ENCODE measurements at places on chromosomes 3 and 15.

- DNase-seq: no peak
Measured at GRCh38 chr15:57924598-57924997, 140.9 kb downstream of the ALDH1A2 start.

- no peak for DNase-seq
Measured at GRCh38 chr15:50355980-50356379, 982 bp upstream of the GABPB1 start.

- DNase-seq: no peak
Measured at GRCh38 chr3:33975463-33975862, 177.0 kb downstream of the PDCD6IP start.

DNA sequence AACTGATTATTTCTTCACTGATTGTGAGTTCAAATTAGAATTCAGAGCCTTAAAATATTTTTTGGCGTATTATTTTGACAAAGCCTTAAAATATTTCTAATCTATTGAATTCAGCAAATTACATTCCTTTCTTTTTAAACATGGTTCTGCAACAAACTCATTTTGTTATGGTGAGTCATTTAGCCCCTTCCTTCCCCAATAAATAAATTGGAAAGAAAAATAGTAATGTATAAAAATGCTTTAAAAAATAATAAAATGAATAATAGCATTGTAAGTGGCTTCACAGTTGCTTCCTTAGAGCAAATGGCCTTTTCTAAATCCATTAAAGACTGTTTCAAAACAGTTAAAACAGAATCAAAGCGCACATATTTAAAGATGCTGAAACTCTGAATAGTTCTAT, 12.1 kb downstream of the CSNK1G1 start:
- DNase-seq: no peak

DNA sequence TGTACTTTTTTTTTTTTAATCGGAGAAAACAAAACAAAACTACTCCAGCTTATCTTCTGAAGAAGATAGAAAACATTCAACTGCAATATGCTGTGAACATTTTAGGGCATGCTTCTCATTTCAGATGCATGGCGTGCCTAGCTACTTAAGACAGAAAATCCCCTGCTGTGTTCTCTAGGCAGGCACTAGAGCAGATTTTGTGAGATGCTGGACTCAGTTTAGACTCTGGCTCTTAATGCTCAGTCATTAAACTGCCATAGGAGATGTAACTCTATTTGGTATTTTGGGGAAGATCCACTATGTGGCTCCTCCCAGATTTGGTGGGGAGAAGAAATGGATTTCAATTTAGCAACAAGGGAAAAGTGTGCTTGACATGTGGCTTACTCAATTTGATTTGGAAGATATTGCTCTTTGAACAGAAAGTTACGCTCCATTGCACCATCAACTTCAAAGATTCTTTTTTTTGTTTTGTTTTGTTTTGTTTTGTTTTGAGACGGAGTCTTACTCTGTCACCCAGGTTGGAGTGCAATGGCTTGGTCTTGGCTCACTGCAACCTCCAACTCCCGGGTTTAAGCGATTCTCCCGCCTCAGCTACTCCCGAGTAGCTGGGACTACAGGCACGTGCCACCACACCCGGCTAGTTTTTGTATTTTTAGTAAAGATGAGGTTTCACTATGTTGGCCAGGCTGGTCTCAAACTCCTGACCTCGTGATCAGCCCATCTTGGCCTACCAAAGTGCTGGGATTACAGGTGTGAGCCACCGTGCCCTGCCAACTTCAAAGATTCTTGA, 62.0 kb upstream of the LEKR1 start:
- no peak for DNase-seq

DNA sequence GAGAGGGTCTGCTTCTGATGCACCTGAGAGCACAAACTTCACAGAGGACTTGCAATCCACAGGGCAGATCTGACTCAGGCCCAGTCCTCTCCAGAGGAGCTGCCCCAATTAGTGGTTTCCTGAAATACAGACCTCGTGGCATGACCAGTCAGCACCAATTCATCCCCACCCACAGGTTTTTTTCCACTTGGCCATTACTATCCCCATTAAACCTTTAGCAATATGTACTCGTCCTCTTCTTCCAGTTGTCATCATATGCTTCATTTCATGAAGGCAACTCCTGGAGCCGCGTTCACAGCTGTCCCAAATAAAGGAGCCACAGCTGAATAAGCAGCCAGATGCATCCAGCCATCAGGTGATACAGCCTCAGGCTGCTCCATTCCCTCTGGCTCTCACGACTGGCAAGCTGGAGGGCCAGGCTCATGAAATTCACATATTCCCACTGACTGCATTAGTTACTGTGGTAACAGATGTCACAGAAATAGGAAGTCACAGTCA, 163.1 kb downstream of the FMN1 start:
- no peak for DNase-seq

- DNase-seq: no peak
Measured at GRCh38 chr3:141051443-141052200, 475 bp downstream of the SPSB4 start.

Data from AG04450 (cell line).